Mucosa of gallbladder (tissue), 1 donor: ENCODE measurements at places on chromosomes 3 and 15. TPM values are rescaled to one million over a fixed set of nuclear protein-coding genes. Genes with fewer than 3 reads are reported as not detected.

GRCh38 chr3:113721636-113722035 is 24.4 kb downstream of the NAA50 start:
- DNase-seq, result no peak

DNA sequence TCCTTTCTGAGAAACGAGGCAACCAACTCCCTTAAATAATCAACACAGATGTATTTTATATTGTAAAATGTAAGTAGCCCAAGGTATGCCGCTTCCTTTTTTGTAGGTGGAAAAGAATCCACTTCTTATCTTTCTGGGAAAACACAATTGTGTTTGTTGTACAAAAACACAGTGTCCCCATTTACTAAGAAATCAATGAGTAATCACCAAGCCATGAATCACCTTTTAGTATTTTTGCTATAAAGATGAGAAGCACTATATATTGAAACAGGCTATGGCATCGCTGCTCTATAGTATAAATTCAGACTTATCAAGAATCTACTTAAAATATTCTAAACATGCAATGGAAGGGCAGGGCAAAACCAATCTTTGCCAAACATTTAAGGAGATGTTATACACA is 104.0 kb downstream of the TNIK start:
- no peak for DNase-seq

DNA sequence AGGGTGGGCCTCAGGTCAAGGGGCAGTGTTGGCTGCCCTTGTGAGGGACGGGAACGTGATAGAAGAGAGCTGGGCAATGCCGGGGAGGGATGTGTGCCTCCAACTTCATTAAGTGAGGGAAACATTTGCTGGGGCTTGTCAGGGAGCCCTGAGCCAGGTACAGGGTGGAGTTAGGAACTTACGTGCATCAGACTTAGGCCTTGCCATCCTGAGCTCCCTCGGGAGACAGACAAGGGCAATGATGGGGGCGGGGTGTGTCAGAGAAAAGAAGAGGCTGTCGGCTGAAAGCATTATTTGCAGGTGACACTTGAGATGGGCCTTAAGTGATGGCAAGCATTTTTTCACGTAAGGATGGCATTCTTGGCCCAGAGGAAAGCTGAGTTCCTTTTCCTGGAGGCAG is 1.6 kb downstream of the FAM131A start:
- DNase-seq, result no peak

DNA sequence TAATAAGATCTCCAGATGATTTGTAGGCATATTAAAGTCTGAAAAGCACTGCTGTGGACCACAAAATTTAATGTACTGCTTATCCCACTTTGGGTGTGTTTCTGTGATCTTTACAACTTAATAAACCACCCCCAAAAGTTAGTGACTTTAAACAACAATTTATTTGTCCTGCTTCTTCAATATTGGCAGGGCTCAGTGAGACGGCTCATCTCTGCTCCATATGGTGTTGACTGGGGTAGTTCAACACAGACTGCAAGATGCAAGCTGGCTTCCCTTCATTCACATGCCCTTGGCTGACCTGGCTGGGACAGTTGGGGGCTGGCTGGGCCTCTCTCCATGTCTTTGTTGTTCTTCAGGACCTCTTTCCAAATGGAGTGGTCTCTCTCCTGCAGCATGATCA is 337.8 kb downstream of the FHIT start:
- DNase-seq, result no peak

DNA sequence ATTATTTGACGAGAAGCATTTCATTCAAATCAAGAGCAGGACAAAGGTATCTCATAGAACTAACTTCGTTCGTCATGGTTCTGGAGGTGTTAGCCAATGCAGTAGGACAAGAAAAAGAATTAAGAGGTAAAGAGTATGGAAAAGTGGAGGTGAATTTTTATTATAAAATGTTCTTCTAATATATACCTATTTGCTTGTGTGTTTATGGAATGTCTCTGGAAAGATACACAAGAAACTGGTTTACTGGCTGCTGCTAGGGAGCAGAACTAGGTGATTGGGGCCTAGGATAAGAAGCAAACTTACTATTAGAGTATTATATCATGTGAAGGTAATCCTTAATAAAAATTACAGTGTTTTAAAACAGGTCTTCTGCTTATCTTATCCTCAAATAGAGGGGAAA is 30.9 kb upstream of the TATDN2 start:
- no peak for DNase-seq

The CCR3 gene
- total RNA-seq, result not detected

The TXNRD3 gene
- total RNA-seq, result 6.4 TPM

The TMEM44 gene
- total RNA-seq, result 20.2 TPM

The BMF gene
- 36.2 TPM for total RNA-seq

The IGF2BP2 gene
- 26.7 TPM for total RNA-seq

The COLQ gene
- 2.9 TPM for total RNA-seq

The TLR9 gene
- total RNA-seq, result 1.4 TPM

The GABRA5 gene
- 0.12 TPM for total RNA-seq
